ENCODE measurements at places on chromosomes 3 and 15.

DNA sequence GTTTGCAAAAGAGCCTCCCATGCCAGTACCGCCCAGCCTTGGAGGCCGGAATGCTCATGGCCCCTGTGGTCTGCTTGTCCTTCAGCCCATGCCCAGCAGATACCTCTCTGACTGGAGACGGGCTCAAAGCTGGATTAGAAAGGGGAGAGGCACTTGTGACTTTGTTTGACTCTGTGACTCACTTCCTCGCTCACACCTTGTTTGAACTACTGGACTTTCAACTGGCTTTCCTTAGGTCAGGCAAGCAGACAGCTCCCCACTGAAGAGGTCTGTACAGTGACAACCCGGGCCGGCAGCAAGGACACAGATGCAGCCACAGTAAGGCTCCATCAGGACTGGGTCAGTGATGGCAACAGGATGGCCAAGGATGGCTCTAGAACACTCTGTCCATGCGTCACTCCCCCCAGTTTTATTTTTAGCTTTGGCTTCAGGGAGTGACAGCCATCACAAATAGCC lies 98.6 kb upstream of the ABHD17C start:
- no peak for DNase-seq

DNA sequence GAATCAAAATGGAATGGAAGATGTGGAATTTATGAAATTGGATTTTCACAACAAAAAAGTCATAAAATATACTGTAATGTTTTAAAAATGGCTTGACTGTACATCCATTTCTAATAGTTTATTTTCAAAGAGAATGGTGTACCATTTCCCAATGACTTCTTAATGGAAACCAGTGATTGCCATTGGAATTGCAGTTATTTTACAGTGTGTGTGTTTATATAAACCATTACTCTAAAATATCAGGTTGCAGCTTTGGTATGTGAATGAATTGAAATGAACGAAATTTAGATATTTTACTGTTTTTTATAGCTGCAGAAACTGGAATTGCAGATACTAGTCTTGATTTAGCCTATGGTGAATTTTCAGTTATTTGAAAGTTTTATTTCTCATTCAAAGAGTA lies 165.6 kb downstream of the UBE2E2 start:
- no peak for DNase-seq

- DNase-seq: no peak
These were observed 19.2 kb downstream of the LHFPL4 start for GRCh38 chr3:9534429-9534828.

GRCh38 chr3:43477600-43477999 lies 144.2 kb downstream of the ANO10 start:
- no peak for DNase-seq

DNA sequence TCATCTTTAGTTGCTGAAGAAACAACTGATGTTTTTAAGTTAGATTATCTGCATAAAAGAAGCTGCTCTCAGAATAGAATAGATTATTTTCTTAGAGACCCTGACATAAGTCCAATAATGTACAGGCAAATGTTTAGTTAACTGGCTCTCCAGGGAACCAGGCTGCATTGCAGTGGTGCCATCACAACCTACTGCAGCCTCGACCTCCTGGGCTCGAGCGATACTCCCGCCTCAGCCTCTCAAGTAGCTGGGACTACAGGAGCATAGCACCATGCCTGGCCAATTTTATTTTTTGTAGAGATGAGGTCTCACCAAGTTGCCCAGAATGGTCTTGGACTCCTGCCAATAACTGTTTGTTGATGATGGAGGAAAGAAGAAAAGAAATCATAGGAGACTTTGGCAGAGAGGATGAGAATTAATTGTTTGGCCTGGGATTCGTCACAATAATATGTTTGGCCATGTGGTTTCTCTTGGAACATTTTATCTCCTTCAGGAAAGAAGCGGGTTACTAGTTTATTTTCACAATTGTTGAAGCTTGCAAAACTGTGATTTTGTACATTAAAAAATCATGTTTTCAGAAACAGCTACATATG lies 429.2 kb downstream of the CADM2 start:
- DNase-seq: no peak

GRCh38 chr15:73226093-73226814 lies 142.5 kb downstream of the HCN4 start:
- no peak for DNase-seq
